Activated T-helper 2 cell treated with anti-CD3 and anti-CD28 coated beads, Interferon-gamma antibody, Interleukin-2, Interleukin-4, amounts not matched to agents 10 μg/mL and 5 μg/mL and 100 μg/mL, durations not matched to agents 14 hours and 24 hours and 36 hours (primary cell): ENCODE measurements at places on chromosomes 3 and 15. TPM values are rescaled to one million over a fixed set of nuclear protein-coding genes. Genes with fewer than 3 reads are reported as not detected.

DNA sequence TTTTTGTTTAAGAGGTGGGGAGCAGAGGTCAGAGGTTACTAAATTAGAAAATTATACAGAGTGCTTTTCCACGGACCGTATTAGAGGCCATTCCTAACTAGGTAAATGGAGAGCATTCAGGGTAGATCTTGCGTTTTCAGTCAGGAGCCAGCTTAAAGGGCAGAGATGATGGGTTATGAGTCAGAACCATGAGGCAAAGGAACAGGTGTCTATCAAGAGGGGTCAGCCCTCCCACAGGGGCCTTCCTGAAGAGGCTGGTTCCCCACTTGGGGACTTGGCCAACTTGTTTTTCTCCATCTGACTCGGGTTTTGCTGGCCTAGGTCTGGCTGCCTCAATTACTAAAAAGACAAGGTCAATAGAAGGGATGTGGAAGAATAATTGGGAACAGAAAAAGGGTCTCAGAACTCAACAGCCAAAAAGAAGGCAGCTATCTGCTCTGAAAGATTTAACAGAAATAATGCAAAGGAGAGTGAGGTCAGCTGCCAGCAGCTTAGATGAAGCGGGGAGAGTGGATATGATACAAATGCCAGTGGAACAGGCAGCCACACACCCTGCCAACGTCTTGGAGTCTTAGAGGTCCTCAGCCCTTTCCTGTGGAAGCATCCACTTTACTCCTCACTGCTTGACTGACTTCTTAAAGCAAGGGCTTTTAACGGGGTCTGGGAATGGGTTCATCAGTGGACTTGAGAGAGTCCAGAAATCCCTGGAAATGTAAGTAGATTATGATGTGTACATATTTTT is 17.6 kb downstream of the MTMR14 start:
- DNase-seq, result no peak

DNA sequence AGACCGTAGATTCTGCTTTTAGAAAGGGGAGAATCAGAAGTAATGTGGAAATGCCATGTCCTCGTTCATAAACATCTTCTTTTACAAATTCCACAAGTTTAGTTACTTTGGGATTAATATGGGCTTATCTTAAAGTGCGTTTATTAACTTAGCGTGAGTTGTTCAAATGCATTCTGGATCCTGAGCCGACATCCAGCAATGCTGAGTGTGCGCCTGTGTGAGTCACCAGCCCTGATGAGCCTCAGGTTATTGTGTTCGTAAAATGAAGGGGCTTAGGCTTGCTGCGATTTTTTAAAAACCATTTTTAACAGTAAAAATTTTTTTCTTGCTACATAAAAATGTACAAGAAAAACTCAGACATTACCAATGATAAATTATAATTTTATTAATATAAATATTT is 57.9 kb downstream of the TFRC start:
- no peak for DNase-seq

OXSM gene
- total RNA-seq, result 15.7 and 15.8 TPM in 2 replicates

- DNase-seq, result no peak
These were observed 573.4 kb downstream of the NAALADL2 start for GRCh38 chr3:175432376-175433025.

DNA sequence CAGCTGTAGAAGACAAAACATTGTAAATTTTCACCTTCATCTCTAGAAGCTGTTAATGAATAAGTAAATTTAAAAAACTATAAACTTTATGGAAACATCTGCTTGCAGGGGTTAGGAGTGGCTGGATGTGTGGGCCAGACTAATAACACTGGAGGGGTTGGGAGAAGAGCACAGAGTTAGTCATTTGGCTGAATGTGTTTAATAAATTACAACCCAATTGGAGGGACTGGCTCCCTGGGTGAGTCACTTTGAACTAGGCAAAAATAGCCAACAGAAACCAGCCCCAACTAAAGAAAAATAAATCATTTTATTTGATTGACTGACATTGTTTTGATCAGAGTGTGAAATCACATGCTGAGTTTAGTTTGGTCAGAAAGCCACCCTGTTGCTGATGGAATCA is 21.8 kb downstream of the DGKG start:
- no peak for DNase-seq

DNA sequence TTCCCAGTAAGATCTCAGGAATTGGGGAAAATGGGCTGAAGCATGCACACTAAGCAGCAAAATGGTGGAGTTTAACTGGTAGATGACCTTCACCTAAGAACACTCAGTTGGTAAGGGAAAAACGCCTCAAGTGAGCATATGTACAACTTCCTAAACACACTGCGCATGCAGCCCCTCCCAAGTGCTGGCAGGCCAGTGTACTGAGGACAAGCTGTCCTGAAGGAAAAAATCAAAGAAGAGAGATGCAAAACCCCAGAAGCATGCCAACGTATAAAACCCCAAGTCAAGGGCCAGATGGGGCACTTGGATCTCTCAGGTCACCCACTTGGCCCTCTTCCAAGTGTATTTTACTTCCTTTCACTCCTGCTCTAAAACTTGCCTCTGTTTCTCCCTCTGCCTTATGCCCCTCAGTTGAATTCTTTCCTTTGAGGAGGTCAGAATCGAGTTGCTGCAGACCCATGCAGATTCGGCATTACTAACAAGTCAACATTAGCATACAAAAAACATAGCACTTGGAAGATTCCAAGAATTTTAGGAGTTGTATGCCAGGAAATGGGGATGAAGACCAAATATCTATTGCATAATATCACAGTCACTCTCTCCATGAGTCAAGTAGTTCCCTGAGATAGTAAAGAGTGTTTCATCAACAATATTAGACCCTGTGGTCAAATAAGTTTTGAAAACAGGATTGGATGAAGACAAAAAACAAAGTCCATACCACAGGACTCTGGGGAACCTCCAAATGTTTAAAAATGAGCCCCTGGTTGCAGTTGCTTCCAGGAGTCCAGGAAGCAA is 10.8 kb upstream of the FYCO1 start:
- DNase-seq, result no peak

GOLGA6A gene
- not detected in 2 replicates for total RNA-seq

- DNase-seq, result no peak
These were observed 68.6 kb downstream of the CDC25A start for GRCh38 chr3:48119505-48120193.

DNA sequence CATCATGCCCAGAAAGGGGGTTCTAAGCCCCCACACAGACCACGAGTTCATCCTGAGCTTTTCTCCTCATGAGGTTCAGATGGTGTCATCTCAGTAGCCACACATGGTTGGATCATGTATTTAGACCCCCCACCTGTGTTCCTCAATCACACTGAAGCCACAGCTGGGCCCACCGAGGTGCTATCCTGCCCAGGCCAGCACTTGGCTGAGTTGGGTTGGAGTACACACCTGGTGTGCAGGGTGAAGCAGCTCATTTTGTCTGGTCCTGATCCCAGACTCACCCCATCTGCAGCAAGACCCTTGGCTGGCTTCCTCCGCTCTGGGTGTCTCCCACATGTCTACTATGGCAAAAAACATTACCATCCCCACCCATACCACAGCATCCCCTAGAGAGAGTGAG is 41.9 kb downstream of the ACAA1 start:
- no peak for DNase-seq

GRCh38 chr3:89808680-89809197 is 701.3 kb downstream of the EPHA3 start:
- DNase-seq, result no peak

DAZL gene
- not detected in 2 replicates for total RNA-seq

GRCh38 chr3:42177068-42177800 is 86.1 kb downstream of the TRAK1 start:
- DNase-seq, result no peak

GRCh38 chr3:134721214-134721613 is 70.4 kb upstream of the KY start:
- DNase-seq, result no peak

- DNase-seq, result no peak
These were observed 95.7 kb downstream of the DUT start for GRCh38 chr15:48426941-48427340.

- no peak for DNase-seq
These were observed 28.2 kb upstream of the SCAANT1 start for GRCh38 chr3:63940389-63940757.

GRCh38 chr3:71047616-71048531 is 535.7 kb downstream of the FOXP1 start:
- no peak for DNase-seq

GRCh38 chr3:150238995-150239619 is 169.0 kb upstream of the TSC22D2 start:
- no peak for DNase-seq

- no peak for DNase-seq
These were observed 35.5 kb downstream of the CYFIP1 start for GRCh38 chr15:22944651-22945050.

- no peak for DNase-seq
These were observed 40.5 kb downstream of the SST start for GRCh38 chr3:187629711-187630110.

FBXO22 gene
- 47.0 and 48.0 TPM in 2 replicates for total RNA-seq

DNA sequence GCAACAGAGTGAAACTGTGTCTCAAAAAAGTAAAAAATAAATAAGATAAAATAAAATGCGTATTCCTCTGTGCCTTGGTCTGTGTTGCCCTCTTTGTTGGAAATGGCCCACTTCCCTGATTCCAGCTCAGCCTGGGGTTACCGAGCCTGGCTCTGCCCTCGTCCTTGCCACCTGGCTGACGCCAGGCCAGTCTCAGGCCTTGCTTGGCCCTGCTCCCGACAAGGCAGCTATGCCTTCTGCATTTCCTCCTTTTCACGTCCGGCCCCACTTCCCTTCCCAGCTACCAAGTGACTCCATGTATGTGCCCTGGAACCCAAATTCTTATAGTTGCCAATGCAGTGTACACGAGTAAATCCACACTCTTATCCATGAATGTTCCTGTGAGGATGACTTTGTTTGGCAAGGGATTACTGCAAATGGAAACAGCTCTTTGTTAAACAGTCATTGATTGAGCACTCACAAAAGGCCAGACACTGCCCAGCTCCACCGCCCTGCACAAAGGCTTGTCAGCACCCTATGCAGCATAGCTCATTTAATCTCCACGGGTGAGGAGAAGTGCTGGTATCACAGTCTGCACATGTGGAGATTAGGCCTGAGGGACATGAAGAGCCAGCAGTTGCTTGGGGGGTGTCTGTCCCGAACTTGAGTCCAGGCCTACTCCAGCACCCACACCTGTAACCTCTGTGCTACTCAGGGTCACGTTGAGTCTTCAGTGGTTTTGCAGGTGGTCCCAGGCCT is 25.1 kb downstream of the SPSB4 start:
- DNase-seq, result no peak

RGMA gene
- total RNA-seq, result not detected in 2 replicates

NDN gene
- 4.3 and 4.8 TPM in 2 replicates for total RNA-seq

TPRG1 gene
- total RNA-seq, result 91.8 and 95.9 TPM in 2 replicates

- no peak for DNase-seq
These were observed 61.4 kb downstream of the MFSD1 start for GRCh38 chr3:158863247-158863646.

TMF1 gene
- total RNA-seq, result 35.7 and 38.9 TPM in 2 replicates

GADL1 gene
- total RNA-seq, result not detected in 2 replicates

DNA sequence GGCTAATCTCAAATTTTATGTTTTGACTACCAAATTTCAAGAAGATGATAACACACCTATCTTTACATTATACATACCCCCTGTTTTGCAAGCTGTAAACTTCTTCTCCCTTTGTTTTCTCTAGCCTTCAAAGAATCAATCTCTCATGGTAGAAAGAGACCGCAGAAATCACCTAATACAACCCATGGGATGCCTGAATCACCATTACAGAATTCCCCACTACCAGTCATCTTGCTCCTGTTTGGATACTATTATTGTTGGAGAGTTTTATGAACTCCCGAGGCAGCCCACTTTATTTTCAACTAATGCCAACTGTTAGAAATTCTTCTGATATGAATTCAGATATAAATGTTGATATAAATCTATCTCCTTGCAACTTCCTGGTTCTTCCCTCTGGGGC is 110.9 kb downstream of the FRMD5 start:
- DNase-seq, result no peak

DNA sequence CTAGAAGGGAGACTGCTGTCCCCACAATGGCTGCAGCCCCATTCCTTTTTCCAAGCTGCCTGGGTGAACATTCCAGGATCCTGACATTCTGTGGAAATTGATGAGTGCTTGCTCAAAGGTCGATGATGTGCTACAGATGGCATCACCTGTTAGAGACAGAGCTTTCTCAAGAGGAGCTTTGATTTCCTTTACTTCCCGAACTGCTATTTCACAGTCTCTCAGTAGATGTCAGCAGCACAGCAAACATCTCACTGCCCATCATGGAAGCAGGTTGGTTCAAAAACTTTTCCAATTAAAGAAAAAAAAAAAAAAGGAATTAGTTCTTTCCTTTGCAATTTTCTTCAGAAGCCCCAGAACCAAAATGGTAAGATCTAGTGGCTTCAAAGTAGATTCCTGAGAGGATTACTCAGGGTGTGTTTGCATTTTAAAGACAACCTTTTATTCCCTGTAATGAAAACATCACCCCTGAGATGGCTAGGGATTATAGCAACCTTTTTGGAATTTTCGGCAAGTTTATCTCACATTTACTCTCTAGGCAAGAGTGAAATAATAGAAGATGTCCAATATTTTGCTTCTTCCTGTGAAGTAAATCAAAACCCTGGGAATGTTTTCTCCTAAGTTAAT is 44.8 kb downstream of the POLR2M start:
- DNase-seq, result no peak

CISH gene
- 351 and 355 TPM in 2 replicates for total RNA-seq

DNA sequence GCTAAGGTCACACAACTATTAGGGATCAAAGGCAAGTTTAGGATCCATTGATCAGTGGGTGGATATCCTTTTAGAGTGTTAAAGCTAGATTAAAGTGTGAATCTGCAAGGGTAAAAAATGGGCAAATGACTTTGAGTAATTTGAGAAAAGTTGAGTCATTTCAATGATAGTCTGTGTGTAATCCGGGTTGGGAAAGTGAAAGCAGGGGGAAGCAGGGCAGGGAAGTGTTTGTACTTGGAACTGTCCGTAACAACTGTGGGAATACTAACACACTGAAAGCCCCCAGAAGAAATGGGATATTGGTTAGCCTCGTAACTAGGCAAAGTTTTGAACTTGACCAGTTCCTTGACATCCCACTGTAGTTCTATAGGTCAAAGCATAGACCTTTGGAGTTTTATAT is 187.2 kb upstream of the SLITRK3 start:
- no peak for DNase-seq

- no peak for DNase-seq
These were observed 225.9 kb downstream of the OXSM start for GRCh38 chr3:26015752-26016151.

ACKR4 gene
- total RNA-seq, result not detected in 2 replicates
